NCI-H446 (cell line): ENCODE measurements at places on chromosomes 6 and 20.

DNA sequence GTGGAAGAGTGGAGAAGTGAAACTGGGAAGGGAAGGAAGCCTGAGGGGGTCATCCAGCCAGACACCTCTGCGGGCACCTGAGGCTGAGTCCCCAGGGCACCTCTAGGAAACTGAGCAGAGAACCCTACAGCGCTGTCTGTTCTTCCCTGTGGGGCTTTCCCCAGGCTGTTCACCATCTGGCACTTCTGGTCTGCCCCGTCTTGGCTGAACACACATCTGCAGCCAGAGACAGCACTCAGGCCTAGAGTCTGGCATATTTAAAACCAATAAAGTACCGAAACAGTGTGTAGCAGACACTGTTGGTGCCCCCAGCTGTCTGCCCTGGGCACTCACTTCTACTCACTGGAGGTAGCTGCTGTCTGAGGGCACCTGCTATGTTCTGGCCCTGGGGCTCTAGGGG, 9.4 kb upstream of the ARFGEF2 start:
- DNase-seq: no peak

- DNase-seq: no peak
Measured at GRCh38 chr6:41587131-41587879, 41.1 kb downstream of the FOXP4 start.

DNA sequence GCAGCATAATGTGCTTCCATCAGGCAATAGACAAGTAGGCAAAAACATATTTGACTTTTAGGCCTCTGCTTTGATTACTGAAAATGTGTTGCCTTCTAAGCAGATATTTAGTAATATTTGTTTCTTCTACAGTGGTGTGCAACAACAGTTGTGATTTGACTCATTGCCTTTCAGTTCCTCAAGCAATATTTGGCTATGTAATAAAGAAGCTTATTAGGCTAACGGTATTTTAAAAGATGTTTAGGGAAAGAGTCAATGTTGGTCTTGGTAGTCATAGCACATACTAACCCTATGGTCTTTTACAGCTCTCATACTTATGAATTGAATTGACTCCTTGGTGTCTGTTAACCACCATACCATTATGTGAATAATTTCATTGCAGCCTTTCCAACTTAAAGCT, 124.1 kb downstream of the GRIK2 start:
- no peak for DNase-seq

DNA sequence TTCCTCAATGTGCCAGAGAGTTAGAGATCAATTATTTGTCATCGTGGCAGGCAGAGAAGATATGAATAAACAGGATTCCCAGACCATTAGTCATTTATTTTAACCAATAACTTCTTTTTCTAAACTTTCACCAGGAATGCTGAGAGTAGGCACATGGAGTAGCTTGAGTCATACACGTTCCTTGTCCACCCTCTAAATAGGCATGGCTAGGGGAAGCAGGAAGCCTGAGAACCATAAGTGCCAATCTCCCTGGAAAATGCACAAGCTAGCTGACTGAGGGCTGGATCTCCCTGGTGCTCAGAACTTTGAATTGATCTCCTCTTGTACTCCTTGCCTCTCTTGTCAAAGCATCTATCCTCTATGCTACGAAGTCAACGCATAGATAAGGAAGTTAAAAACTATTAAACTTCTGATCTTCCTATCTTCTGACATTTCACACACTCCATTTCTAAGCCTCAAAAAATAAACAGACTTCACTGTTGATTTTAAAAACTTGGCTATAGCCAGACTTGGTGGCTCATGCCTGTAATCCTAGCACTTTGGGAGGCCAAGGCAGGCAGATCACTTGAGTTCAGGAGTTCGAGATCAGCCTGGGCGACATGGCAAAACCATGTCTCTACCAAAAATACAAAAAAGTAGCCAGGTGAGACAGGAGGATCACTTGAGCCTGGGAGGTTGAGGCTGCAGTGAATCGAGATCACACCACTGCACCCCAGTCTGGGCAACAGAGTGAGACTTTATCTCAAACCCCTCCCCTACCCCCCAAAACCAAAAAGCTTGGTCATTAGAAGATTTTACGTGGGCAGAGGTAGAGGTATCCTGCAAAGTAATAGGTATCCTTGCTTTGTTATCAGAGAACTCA, 11.8 kb downstream of the ADTRP start:
- no peak for DNase-seq

GRCh38 chr20:20603339-20603990, 109.0 kb downstream of the RALGAPA2 start:
- DNase-seq: peak; percentile 92

GRCh38 chr20:1539816-1540419, 17.6 kb downstream of the SIRPD start:
- no peak for DNase-seq

DNA sequence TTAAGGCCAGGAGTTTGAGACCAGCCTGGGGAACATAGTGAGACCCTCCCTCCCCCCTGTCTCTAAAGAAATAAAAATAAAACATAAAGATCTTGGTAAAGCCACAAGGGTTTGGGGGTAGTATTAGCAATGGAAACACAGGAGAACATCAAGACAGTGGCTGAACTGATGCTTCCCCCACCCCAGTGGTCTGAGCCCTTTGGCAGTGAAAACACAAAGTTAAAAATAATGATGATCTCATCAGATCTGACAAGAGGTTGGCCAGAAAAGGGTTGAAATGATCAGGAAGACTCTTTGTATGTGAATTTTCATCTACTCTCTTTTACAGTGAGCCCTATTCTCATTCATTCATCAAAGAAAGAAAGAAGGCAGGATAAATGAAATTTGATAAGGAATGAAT, 93.7 kb downstream of the KCNB1 start:
- peak; percentile 50 for DNase-seq

- DNase-seq: no peak
Measured at GRCh38 chr6:72245565-72245964, 359.2 kb downstream of the RIMS1 start.

GRCh38 chr6:15429141-15430110, 183.6 kb downstream of the JARID2 start:
- DNase-seq: no peak

GRCh38 chr6:166515072-166515810, 71.2 kb downstream of the RAMACL start:
- no peak for DNase-seq

DNA sequence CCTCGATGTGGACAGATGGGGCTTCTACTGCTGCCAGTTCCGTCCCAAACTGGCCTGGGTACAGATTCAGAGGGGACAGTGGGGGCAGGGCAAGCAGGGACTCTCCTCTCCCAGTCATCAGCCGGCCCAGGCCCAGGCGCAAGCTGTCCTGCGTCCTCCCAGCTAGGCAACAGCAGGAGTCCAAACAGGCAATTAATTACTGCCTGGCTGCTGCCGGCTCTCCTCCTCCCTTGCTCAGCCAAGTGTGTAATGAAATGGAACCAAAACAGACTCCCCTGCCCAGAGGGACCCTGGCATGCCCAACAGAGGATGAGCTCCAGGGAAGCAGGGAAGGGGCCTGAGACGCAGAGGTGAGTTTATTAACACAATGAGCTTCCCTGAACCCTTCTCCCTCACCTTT, 17.8 kb upstream of the SLC32A1 start:
- DNase-seq: peak; percentile 27

DNA sequence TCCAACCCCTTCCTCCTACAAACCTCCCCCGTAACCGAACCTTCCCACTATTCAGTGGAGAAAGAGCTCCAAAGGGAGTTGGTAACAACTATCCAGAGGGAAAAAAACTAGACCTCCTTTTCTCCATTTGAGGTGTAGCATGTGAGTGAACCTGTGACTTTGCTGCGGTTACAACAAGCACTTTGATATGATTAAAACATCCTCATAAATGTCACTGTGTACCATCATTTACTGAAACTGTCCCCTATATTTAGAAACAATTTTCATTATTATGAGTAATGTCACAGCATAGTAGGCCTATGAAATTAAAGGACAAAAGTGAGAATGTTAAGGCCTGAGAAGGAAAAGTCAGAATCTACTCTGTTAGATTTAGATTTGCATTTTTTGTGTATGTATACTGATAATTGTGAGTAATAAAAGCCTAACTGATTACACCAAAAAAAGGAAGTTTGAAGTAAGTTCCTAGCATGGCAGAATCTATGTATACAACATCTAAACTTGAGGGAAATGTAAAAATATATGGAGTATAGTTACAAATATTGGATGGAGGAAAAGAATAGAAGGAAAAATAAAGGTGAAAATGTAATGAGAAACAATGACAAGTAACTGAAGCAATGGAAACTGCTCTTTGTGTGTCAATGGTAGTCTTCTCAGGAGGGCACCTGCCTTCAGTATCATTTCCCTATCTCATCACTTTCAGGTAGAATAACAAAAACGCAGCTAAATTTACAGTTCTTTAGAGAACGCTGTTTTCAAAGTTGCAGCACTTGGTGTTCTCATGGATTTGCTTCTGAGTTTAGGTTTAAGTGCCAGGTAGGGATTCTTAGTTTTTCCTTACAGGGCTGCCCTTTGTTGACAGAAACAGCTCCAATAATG, 145.9 kb downstream of the IMPG1 start:
- DNase-seq: no peak

- DNase-seq: no peak
Measured at GRCh38 chr6:13431861-13432465, 55.4 kb downstream of the GFOD1 start.

GRCh38 chr20:63179687-63180568, 36.0 kb downstream of the YTHDF1 start:
- DNase-seq: no peak

DNA sequence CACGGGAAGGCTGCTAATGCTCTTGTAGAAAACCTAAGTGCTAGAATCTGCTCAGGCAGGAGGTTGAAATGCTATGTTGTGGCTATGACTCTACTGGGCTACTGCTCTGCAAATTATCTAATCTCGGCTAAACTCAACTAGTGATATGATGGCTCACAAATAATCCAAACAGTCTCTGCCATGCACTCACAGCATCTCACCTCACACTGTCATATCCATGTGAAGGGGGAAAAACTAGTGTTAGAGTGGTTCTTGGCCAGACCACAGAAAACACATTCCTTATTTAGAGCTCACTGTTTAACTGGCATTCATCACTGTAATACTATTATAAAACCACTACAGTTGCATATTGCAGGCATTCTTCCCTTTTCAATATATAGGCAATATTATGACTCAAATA, 81.8 kb upstream of the DST start:
- DNase-seq: no peak

GRCh38 chr6:37004044-37004980, 1.1 kb upstream of the FGD2 start:
- DNase-seq: no peak

DNA sequence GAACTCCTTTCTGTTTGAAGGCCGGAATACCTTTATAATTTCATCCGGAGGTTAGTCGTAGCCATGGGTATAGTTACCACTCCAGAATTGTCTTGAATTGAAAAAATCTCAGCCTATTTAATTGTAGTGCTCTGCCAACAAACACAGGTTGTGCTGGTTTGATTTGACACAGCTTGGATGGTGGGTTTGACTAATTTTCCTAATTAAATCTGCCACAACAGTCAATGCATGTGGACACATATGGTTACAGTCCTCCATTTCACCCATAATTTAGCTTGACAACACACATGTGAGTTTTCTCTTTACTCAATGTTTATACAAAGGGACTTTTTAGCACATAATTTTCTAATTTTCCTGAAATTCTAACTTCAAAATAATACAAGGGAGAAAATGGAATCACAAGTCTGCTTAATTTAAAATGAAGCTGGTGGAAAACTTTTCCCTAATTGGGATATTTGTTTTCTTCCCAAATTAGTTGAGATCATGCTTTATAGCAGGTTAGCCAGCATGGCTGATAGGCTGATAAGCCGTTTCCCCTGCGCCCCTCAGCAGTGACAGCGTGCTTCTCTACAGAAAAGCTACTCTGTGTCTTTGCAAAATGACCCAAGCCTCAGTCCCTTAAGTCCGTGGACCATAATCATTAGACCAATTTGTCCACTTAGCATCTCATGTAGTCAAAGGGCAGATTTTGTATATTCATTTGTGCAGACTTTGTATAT, 463.5 kb upstream of the FLRT3 start:
- no peak for DNase-seq

GRCh38 chr20:37729909-37730308, 36.1 kb downstream of the CTNNBL1 start:
- no peak for DNase-seq

- DNase-seq: no peak
Measured at GRCh38 chr20:9945408-9945807, 89.4 kb upstream of the ANKEF1 start.

DNA sequence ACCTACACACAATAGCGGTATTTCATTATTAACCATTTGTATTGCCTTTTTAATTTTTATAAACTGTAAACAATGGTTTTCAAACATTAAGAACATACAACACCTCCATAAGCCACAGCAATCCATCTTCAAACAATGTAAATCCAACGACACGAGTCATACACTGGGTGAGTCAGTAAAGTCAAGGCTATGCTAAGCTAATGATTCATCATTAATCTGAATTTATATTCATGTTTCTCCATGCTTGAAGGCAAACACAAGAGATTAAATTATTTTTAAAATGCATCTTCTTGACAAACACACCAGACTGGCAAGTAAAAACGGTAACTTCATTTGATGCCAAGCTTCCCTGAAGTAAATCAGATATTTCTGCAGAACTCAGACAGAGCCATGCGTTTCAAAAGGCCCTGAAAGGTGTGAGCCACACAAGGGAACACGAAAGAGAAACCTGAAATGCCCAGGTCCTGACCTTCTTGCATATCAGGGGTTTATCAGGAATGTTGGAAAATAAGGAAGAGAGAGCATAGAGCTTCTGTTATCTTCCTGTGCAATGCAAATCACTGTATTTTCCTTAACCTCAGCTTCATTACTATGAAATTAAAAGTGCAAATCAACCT, 162.5 kb downstream of the ALDH8A1 start:
- DNase-seq: no peak

- no peak for DNase-seq
Measured at GRCh38 chr6:150536835-150537234, 62.9 kb upstream of the PLEKHG1 start.

DNA sequence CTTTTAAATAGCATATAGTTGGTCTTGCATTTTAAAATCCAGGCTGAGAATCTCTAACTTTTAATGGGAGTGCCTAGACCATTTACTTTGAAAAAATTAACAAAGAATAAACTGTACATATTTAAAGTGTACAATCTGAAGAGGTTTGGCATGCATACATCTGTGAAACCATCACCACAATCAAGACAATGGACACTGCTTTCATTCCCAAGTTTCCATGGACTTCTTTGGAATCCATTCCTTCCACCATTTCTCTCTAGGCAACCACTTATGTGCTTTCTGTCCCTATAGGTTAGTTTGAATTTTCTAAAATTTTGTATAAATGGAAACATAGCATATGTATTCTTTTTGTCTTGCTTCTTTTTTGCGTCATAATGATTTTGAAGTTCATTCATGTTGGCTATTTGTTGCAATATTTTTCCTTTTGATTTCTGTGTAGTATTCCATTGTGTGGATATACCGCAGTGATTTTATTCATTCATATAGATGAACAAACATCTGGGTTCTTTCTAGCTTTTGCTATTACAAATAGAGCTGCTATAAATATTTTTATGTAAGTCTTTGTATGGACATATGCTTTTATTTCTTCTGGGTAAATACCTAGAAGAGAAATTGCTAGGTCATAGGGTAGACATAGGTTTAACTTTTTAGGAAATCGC, 50.9 kb downstream of the NEDD9 start:
- no peak for DNase-seq
